ENCODE measurements at places on chromosomes 12 and 14.

- no peak for DNase-seq
These were observed 1400.9 kb upstream of the FLRT2 start for GRCh38 chr14:84129007-84129406.

GRCh38 chr12:25051171-25051570 lies 102.3 kb upstream of the BCAT1 start:
- DNase-seq: no peak

- no peak for DNase-seq
These were observed 459.8 kb downstream of the EGLN3 start for GRCh38 chr14:33491112-33491511.

DNA sequence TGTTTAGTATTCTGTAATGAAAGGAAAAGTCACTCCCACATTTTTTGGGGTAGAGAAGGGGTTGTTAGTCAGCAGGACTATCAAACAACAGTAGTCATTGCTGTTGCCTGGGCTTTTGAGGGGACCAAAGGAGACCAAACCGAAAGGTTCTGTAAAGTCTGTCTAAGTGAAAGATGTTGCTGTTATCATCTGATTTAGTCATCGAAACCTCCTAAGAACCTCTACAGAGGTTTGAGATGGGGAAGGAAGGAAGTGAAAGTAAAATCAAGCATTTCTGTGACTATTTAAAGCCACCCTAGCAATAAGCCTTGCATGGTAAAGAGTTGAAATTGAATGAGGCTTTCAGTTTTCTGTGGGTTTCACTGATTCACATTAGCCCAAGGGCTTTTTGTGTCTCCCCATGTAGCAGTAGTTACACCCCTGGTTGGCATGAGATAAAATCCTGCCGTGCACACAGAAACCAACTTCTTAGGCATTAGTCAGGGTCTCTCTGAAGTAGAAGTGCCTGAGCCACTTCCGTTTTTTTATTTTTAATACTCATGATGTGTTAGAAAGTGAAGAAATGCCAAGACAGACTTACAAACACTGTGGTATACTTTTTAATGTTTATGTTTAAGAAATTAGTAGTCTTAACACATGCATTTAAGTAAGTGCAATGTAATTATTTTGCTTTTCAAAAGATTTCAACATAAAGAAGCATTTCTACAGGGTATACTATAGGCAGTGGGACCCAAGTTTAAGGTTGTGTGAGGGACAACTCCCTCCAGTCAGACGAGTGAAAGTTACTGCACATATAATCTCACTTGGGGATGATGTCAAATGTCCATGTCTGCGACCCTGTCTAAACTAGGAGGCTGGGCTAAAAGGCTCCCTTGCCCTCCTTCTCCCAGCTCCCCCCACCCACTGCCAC lies 50.4 kb downstream of the DYRK2 start:
- no peak for DNase-seq

DNA sequence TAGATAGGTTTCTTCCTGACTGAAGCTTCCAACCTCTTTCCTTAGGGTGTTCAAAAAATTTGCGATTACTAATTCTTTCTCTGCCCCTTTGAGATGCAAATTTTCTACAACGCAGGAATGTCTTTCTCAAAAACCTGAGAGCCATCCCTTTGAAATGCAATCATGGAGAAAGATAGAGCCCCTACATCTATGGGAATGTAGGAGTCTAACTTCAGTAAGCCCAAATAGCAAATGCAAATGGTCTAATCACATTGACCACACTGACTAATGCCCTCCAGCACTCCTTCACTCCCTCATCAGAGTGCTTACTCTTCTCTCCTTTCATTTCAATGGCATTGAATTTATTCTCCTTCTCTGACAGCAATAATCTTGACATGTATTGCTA lies 107.1 kb downstream of the SLC6A15 start:
- DNase-seq: no peak
